NCI-H526 (cell line): ENCODE measurements at places on chromosomes 4 and X.

DNA sequence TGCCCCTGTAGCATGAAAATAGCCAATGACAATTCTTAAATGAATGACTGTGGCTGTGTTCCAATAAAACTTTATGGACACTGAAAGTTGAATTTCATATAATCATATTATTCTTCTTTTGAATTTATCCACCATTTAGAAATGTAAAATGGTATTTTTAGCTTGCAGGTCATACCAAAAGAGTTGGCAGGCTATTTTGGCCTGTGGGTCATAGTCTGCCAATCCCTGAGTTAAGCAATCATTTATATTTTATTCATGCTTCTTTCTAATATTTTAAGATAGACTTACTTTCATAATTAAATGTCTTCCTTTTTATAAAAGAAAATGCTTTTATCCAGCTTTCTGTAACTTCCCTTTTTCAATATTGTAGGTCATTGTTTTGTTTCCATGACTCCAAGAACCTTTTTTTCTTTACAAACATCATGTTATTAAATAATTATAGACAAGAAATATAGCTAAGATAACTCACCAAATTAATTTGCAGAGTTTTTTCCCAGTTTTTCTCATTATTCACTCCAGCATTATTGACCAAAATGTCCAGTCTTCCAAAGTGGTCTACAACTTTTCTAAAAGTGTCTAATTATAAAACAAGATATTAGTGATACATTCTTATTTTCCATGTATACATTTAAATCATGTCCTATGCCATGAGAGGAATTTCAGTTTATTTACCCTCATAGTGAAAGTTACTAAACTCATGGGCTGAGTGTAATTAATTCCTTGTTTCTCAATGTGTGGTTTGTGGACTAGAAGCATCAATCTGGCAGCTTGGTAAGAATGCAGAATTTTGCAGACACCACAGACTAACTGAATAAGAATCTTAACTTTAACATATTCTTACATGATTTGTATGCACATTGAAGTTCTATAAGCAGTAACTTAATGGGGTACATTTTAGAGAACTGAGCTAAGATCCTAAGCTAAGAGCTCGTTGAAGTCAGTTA lies 4.5 kb downstream of the HPGD start:
- DNase-seq = no peak

DNA sequence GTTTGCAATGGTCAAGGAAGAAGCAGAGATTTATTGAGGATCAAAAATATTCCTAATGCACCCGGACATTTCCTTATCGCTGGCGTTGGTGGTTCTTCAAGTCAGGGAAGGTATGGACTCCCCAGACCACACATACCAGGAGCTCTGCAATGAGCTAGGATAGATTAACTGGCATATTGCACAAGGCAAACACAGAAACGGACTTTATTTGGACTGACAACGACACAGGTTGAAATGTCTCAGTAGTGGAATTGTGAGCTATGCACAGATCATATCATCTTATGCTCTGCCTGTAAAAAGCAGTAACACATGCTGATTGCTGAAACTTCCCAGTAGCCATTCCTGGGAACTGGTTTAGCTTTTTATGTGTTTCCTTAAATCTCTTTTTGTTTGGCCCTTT lies 1.7 kb downstream of the TSPAN7 start:
- no peak for DNase-seq

- no peak for DNase-seq
These were observed 16.9 kb upstream of the LOC101059915 start for GRCh38 chrX:71650333-71650969.

GRCh38 chr4:83180431-83180968 lies 66.0 kb upstream of the PLAC8 start:
- DNase-seq = no peak

DNA sequence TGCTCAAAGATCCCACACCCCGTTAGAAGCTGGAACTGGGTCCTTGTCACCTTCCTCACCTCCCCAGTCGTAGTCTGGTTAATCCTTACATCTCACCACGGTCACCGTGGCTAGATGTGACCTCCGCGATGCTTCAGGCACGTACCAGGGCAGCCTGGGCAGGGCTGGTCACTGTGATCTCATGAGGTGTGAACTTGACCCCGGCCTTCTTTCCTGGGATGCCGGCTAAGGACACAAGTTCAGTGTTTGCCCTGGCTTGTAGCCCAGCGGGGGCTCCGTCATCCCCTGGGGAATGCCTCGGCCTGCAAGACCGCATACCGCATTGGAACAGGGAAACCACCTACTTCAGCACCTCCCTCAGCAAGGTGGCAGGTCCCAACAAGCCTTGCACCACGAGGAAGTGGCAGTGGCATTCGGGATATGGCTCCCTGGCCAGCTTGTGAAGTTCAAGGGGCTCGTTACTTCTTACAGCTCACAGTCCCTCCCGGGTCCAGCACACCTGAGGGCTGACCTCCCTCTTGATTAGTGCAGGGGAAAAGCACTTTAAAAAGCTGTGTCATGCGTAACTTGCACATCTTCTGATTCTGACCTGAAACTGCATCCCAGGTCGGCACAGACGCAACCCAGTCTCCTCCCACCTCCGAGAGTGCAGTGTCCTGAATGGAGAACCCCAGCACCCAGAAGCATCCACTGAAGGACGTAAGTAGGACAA lies 25.9 kb downstream of the NOP14 start:
- DNase-seq = peak; percentile 50

- no peak for DNase-seq
These were observed 93.6 kb upstream of the RASGEF1B start for GRCh38 chr4:81565142-81565870.

GRCh38 chr4:16969696-16970135 lies 71.3 kb upstream of the LDB2 start:
- no peak for DNase-seq

GRCh38 chr4:172177382-172177781 lies 364.2 kb downstream of the GALNTL6 start:
- DNase-seq = no peak

- DNase-seq = no peak
These were observed 108.0 kb downstream of the ZNF330 start for GRCh38 chr4:141328560-141329173.

GRCh38 chr4:37070041-37070440 lies 174.5 kb upstream of the NWD2 start:
- DNase-seq = no peak

DNA sequence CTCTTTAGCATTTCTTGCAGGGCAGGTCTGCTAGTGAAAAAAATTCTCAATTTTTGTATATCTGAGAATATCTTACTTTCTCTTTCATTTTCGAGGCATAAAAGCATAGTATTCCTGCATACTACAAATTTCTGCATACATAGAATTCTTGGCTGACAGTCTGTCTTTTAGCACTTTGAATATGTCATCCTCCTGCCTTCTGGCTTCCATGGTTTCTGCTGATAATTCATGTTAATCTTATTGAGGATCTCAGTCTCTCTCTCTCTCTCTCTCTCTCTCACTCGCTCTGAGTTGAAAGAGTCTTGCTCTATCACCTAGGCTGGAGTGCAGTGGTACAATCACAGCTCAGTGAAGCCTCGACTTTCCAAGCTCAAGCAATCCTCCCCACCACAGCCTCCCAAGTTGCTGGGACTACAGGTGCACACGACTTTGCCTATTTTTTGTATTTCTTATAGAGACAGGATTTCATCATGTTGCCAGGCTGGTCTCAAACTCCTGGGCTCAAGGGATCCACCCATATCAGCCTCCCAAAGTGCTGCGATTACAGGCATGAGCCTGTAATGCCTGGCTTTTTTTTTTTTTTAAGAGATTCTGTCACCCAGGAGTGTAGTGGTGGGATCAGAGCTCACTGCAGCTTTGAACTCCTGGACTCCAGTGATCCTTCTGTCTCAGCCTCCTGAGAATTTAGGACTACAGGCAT lies 161.3 kb downstream of the FNIP2 start:
- no peak for DNase-seq

DNA sequence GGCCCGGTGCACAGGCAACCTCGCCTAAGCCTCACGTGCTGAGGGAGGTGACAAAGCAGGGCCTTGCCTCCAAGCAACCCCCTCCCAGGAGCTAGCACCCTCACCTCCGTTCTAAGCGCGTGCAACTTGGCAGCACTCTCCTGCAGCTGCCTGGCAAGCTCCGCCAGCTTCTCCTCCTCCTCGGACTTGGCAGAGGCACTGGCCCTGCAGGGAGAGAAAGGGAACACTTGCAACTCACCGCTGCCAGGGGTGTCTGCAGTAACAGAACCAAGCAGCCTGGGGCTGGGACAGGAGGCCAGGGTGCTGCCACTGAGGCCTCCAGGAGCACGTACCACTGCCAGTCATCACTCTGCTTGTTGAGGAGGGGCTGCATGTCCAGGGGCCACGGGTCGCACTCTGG lies 10.3 kb upstream of the TREX2 start:
- no peak for DNase-seq

DNA sequence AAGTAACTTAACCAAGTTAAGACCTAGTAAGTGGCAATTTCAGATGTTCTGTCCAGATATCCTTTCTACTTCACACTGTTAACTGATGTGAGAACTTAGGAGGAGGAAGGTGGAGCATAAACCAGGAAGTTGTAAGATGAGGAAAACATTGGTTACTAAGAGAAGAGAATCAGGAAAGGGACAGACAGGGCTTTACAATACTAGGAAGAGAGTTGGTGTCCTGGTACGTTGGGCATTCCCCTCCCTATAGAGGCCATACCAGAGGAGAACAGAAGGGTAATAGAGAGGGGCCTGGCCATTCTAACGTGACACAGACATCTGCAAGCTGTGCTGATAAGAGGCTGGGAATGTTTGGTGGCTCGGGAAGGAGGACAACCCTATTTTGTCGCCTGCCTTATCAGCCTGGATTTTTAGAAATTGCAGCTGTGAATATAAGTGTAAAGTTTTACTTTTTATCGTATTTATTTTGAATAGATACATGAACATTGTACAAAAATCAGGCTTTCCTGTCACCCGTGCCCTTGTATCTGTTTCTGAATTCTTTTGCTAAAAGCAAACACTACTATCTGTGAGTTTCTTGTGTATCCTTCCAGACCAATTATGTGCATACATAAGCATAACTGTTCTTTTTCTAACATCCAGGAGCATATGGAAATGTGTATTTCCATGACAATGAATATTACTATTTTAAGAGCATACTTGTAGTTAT lies 53.5 kb upstream of the HPRT1 start:
- no peak for DNase-seq

DNA sequence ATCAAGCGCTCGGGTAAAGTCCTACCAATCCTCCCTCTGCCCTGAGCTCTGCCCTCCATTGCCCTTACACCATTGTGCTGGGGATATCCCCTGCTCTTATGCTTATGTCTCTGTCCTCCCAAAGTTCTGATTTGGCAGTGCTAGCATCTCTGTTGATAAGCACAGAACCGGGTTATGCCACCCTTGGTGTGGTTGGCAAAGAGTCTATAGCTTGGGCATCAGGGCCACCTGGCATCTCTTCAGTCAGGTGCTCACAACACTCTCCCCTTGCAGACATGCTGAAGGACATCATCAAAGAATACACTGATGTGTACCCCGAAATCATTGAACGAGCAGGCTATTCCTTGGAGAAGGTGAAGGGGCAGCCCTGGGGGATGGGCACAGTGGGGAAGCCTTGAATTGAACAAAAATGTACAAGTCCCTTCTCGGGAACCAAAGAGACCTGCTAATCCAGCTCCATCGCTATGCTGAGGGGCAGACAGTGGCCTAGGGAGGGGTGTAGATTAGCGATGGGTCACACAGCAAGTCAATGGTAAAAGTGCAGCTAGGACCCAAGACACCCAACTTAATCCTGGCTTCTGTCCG lies 3.8 kb downstream of the MAGED2 start:
- DNase-seq = no peak

GRCh38 chr4:131084997-131085396 lies 1989.0 kb downstream of the C4orf33 start:
- DNase-seq = no peak

DNA sequence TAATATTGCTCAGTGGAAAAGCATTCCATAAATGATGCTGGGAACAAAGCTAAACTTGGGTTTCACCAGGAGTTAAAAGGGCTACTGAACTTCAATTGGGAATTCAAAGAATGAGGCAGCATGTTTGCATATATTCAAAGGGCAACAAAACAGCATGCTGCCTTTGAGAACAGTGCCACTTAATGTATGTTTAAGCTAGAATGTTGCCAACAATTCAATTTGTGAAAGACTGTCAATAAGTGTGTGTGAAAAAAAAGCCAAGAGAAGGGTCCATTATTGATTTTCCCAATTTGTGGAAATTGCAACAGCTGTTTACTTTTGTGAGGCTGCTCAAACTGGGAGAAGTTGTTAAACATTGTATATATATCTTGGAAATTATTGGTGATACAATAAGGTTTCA lies 701.9 kb upstream of the ACTRT1 start:
- peak; percentile 25 for DNase-seq

GRCh38 chrX:35251226-35251625 lies 308.6 kb downstream of the FAM47B start:
- no peak for DNase-seq

DNA sequence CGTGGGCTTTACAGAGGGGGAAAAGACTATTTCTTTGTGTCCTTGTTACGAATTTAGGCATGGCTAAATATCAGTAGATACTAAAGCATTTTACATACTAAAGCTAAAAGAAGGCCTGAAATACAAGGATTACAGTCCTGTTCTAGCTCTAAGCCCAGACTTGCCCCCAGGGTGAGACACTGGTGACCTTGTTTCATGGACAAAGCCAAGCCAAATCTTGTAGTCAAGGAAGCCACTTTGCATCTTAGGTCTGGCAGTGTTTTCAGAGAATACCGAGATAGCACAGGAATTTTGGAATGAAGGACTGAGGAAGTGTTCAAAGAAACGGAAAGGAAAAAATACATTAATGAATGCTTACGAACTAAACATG lies 733 bp upstream of the G3BP2 start:
- no peak for DNase-seq

- no peak for DNase-seq
These were observed 63.7 kb downstream of the VSIG4 start for GRCh38 chrX:65976161-65976560.

- DNase-seq = no peak
These were observed 12.7 kb downstream of the OPHN1 start for GRCh38 chrX:68420559-68420958.

- DNase-seq = no peak
These were observed 161.8 kb downstream of the FAM47A start for GRCh38 chrX:33970028-33970967.

- no peak for DNase-seq
These were observed 70.2 kb upstream of the PLS3 start for GRCh38 chrX:115490814-115491213.

- DNase-seq = no peak
These were observed 8.7 kb downstream of the FRG2 start for GRCh38 chr4:190018201-190018920.

GRCh38 chr4:97106161-97106560 lies 1037.1 kb downstream of the STPG2 start:
- DNase-seq = no peak

GRCh38 chr4:38311495-38312126 lies 351.4 kb downstream of the PTTG2 start:
- no peak for DNase-seq
